Stimulated activated CD4-positive, alpha-beta T cell treated with anti-CD3 and anti-CD28 coated beads, Interleukin-1b, Interleukin-23, amount 100 ng/mL, for 24 hours (primary cell): ENCODE measurements at places on chromosomes 11 and 22.

DNA sequence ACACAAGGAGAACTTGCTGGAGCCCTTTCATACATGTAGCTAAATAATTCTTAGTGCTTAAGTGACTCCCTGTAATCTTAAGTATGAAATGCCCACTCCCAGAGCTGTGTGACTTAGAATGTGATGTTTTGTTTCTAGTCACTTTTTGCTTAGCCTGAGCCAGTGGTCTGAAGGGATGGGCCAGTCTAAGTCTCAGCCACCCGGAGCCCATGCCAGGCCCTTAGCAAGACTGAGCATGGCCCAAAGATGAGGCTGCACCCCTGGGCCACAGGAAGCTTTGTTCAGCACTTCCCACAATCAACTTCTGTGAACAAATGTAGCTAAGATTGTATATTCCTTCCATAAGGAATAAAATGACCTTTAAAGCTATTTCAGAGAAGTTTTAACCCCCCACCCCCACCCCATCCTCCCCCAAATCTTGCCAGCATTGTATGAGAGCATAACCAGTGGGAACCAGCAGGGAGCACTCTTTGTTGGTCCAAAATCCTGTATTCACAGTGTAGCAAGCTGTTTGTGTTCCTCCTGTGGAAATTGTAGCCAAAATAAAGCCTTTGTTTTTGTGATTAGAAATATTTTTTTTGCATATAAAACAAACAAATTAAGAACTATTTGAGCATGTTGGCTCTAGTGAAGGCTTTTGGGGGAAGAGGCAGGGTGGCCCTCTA is 73.8 kb upstream of the GAL start:
- no peak for DNase-seq

GRCh38 chr22:36546092-36546804 is 17.3 kb upstream of the EIF3D start:
- DNase-seq: no peak

- DNase-seq: no peak
These were observed 2.2 kb upstream of the BRSK2 start for GRCh38 chr11:1387521-1387920.

GRCh38 chr22:26477341-26477731 is 6.2 kb downstream of the HPS4 start:
- DNase-seq: no peak

GRCh38 chr11:112977755-112978154 is 16.5 kb downstream of the NCAM1 start:
- DNase-seq: no peak

DNA sequence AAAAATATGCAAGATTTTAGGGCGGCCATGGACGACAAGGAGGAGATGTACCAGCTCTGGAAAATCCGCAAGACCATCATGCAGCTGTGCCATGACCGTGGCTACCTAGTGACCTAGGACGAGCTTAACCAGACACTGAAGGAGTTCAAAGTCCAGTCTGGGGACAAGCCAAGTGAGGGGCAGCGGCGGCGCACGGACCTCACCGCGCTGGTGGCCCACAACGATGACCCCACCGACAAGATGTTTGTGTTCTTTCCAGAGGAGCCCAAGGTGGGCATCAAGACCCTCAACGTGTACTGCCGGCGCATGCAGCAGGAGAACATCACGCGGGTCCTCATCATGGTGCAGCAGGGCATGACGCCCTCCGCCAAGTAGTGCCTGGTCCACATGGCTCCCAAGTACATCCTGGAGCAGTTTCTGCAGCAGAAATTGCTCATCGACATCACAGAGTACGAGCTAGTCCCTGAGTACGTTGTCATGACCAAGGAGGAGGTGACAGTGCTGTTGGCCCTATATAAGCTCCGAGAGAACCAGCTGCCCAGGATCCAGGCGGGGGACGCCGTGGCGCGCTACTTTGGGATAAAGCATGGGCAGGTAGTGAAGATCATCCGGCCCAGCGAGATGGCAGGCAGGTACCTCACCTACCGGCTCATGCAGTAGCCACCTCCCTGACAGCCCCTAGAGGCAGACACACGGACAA is 43.5 kb upstream of the ZC3H12C start:
- DNase-seq: no peak

DNA sequence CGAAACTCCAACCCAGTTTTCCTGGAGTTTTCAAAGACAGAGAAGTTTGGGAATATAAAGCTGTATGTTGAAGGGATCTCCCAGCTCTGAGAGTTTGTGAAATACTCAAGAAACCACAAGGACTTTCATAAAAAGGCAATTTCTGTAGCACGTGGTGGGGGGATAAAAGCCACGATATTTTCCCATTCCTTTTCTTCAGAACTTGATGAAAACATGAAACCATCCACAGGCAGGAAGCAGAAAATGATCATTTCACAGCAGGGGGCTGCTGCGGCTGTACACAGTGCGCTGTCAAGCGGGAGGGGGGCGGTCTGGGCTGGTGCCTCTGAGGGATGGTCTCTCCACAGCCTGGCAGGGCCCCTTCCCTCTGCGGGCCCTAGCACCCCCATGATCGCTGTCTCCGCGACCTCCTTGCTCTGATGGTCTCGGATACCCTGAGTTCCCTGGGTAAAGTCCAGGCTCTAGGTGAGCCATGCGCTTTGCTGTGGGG is 423.2 kb downstream of the MN1 start:
- no peak for DNase-seq

DNA sequence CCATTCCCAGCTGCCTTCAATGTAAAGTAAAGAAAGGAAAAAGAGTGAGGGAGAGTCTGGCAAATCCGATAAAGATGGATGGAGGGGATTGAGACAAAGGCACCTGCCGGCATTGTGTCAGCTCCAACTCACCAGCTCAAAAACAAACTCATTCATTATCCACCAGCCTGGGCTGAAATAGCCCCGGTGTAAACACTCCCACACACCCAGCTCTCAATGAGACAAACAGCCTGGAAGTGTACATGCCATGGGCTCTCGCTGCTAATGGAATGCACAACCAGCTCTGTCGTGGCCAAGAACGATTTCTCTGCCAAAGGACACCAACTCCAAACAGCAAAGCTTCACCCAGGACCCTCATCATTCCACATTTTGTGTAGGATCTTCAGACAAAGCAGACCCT is 89.3 kb upstream of the OPCML start:
- DNase-seq: no peak

- DNase-seq: no peak
These were observed 8.7 kb downstream of the DPP3 start for GRCh38 chr11:66488957-66489356.

GRCh38 chr11:67347964-67348749 is 5.2 kb downstream of the POLD4 start:
- DNase-seq: no peak

DNA sequence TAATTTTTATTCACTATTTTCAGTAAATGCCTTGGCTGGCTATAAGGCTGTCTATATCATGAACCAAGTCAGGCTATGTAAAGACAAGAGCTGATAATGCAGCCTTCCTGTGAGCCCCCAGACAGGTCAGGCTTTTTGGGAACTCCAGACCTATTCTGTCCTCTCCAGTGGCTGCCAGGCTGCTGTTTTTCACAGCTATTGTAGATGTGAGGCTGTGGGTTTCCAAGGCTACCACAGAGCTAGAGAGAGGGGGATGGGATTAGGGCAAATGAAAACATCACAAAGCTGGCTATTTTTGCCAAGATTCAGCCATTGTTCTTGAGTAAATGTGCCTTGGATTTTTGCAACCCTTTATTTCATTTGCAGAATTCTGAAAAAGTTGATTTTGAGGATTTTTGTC is 55.7 kb upstream of the SORL1-AS1 start:
- no peak for DNase-seq

- DNase-seq: no peak
These were observed 25.4 kb downstream of the A4GALT start for GRCh38 chr22:42695294-42695693.

DNA sequence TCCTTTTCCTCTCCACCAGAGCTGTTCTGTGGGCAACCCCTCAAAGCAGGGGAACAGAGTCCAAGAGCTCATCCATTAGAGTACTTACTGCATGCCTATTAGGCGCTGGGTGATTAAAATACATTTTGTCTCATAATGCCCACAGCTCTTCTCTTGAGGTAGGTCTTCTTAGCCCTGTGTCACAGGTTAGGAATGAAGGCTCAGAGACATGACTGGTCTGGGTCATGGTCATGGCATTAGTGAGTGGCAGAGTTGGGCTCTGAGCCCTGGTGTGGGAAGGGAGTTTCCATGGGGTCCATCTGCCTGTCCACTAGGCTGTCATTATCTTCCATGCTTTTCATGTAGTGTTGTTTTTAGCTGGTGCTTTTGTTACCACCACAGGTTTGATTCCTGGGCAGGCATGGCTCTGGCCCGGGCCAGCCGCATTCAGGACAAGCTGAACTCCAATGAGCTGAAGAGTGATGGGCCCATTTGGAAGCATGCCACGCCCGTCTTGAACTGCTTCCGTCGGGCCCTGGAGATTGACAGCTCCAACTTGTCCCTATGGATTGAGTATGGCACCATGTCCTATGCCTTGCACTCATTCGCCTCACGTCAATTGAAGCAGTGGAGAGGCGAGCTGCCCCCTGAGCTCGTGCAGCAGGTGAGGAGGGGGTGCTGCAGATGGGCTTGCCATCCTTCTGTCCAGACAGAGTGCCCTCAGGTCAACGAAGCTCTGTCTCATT is 76.1 kb downstream of the CABIN1 start:
- no peak for DNase-seq

- no peak for DNase-seq
These were observed 106.2 kb downstream of the PKNOX2 start for GRCh38 chr11:125270711-125271110.

- no peak for DNase-seq
These were observed 61.0 kb downstream of the TEAD1 start for GRCh38 chr11:12735262-12735661.

DNA sequence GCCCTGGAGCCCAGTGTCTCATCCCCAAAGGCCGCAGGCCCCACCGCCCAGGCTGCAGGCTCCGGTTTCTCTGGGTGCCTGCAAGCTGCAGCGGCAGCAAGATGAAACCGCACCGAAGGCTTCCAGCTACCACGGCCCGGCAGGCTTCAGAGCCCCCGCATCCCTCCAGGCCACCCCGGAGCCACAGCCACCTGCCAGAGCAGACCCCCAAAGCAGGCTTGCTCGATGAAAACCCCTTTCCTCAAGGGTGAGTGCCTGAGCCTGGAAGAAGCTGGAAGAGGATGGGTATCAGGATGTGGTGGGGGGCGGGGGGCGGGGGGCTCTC is 24.5 kb upstream of the GNB1L start:
- no peak for DNase-seq

GRCh38 chr11:70127653-70128434 is 49.7 kb downstream of the ANO1 start:
- no peak for DNase-seq

DNA sequence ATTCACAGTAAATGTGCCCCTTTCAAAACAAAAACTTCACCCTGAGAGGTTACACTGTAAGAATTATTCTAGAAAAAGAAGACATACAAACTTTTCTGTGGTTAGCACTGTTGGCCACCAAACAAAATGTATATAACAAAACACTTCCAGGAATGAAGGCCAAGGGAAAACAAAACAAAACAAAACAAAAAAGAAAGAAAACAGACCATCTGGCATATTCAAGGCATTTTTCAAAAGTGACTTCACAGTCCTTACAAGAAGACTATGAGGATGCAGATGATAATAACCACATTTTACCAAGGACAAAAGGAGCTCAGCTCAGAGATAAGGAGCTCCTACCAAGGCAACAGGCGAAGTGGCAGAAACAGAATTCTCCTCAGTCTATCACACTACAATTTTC is 24.9 kb downstream of the CTSC start:
- DNase-seq: no peak

DNA sequence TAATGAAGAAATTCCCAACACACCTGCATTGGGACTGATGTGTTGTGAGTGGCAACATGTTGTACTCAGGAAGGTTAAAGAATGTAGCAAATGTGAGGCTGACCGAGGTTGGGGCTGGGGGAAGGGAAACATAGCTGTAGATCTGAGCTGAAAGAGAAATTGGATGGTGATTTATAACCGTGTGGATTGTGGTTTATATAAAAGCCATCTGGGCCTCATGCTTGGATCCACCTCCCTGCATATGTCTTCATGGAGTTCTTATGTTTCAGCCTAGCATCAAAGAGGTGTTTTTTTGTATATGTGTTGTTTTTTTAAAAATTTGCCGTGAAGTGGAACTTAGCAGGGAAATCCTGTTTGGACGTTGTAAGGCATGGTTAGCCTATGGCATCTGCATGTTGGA is 141.3 kb downstream of the NAV2 start:
- DNase-seq: no peak

DNA sequence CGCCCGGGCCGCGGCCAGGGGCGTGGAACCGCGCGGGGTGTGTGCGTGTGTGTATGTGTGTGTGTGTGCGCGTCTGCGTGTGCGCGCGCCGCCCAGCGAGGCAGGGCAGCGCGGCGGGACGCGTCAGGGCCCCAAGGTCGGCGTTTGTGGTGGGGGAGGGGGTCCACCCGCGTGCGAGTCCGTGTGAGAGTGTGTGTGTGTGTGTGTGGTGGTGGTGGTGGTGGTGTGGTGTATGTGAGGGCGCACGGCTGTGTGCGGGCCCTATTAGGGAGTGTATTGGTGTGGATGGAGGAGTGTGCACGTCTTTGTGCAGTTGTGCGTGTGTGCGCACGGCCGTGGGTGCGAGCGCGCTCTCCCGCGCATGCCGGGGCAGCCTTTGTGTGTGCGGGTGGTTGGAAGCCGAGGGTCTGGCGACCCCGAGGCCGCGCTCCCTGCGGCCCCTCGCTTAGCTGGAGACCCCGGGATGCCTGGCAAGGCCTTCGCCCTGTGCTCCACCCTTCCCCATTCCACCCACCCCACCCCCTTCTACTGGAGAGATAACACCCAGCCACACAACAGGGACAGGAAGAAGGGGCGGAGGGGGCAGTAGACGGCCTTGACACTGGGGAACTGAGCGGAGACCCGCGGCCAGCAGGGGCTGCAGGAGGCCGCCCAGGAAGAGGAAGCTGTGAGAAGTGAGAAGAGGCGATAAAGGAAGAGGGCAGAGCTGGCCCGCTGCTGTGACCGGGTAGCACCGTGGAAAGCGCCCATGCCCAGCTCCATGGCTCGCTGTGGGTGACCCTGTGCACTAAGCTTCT is 528 bp upstream of the ARRB1 start:
- DNase-seq: peak; percentile 25

DNA sequence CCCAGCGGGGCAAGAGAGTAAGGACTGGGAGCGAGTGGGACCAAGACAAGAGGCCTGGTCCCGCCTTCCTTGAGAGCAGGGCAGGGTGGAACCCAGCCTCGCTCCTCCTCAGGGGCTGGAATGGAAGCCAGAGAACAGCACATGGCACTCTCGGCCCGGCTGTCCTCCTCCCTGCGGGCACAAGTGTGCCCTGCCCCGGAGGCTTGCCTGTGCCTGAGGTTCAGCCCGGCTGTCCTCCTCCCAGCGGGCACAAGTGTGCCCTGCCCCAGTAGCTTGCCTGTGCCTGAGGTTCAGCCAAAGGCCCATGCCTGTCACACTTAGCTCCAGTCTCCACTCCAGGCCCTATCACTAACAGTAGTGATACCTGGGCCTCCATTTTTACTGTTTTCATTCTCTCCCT is 24.2 kb downstream of the SULT4A1 start:
- DNase-seq: no peak
